ENCODE measurements at places on chromosomes 2 and 18.

GRCh38 chr18:5197032-5197434 lies at the start of gene AKAIN1:
Gene AKAIN1 (minus strand): TSS chr18:5197257. CDS start chr18:5197053, 204 bp downstream.
- no peak for DNase-seq

DNA sequence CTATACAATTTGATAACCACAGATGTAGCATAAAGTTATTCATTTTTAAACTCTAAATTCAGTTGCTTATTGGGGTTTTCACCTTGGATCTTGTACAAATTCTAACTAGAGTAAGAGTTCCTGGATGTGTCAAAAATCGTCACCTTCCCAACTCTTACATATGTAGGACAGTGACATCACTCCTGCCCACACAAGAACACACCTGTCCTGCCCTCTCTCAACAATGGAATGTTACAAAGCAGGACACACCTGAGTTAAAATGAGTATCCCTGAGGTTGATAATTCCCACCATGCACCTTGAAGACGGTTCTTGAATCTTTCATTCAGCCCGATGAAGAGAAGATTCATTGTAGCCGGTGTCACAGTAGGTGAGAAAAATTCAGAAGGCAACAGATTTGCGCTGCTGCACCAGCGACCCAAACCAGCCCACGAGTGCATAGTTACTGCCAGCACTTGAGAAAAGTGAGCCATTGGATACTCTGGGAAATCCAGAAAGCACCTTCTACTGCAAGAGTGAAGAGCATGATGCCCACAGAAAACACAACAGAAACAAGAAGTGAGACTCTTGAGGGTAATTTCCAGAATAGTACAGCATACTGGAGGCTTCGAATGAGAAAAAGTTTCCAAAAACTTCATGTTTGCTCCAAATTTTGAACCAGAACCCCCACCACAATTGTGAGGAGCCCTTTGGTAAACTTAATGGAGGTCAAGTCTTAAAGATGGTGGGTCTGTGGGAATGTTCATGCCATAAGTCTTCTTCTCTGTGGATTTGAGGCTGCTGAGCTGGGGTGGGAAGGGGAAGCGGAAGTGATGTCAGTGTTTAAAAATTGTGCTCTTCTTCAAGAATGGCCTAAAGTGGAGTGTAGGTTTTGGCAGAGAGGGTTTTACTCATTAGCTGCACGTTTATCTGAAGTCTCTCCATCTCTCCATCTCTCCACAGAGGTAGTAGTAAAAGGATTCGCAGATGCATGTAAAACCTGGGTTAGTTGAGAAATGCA lies 34.7 kb upstream of the ADAM23 start:
- DNase-seq: no peak

DNA sequence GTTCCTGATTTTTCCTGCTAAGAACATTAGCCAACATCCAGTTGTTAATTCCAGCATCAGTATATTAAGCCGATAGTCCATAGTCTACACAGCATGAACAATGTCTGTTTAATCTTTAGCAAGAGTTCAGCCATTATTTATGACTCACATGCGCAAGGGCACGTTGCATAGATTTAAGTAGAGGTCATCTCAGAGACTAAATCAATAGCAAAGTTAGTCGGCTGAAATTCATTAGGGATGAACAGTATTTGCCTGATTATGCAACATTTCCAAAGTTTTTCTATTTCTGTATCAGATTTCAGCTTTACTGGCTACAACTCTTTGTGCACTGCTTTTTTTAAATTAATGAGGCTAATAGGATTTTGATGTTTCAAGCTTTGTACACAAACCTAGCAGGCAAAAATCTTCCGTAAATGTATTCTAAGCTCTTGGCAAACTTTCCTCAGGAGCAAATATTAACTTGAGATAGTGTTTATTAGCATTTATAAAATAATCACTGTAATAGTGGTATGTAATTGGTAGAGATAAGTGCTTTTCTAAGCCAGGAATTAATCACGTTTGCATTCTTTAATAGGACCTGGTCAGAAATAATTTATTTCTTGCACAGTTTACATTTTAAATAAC lies 578.7 kb upstream of the ID2 start:
- no peak for DNase-seq

- no peak for DNase-seq
Observed at GRCh38 chr2:24969784-24970183, 2.0 kb downstream of the DNAJC27 start.

GRCh38 chr2:133972297-133972696 lies 281.6 kb upstream of the MGAT5 start:
- DNase-seq: no peak

GRCh38 chr2:510839-511238 lies 166.4 kb downstream of the TMEM18 start:
- no peak for DNase-seq

DNA sequence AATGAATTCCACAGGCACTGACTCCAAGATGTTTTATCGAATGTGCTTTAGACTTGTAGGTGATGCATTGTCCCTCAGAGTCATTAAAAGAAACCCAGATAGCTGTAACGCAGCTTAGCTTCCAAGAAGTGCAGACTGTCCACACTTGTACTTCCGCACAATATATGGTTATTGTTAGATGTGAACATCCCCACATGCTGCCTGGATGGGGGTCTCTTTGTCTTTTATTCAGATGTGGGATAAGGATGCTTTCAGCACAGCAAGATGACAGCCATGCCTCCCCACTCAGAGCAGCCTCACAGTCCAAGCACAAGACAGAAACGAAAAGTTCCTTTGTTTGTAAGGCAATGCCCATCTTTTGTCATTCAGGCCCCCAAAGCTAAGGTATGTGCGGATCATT lies 416.6 kb downstream of the HRH4 start:
- DNase-seq: no peak

DNA sequence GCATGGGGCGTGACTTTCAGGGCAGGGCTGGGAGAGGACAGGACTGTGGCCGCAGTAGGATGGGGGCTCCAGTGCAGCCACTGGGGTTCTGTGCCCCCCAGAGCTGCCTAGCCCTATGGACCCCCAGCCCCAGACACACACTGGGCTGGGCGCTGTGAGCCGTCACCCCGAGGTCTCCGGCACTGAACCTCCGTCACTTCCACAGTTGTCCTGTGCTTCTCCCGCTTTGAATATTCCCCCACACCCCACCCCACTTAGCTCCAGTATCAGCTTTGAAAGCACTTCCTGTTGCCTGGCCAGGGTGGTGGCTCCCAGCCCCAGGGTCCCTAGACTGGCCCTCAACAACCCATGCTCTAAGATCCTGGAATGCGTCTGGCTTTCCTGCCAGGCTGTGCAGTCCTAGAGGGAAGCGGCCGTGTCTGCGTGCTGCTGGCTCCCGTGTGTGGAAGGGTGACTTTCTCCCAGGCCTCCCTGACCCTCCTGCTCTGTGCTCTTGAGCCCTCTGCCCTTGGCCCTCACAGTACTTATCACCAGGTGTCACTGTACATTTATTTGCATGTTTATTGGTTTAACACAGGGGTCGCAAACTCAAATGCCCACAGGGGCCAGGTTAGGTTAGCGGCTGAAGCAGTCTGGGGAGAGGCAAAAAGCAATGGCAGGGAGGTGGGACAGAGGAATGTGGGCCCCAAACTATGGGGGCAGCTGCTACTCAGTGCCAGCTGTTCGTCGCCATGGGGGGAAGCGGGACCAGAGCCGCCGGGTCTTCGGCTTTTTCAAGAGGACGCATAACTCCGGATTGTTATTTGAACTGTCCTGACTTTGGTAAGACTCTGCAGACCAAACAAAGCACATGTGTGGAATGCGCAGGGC lies 9.9 kb downstream of the OBSL1 start:
- DNase-seq: no peak
